ENCODE measurements at places on chromosomes 3 and 15. TPM values are rescaled to one million over a fixed set of nuclear protein-coding genes. Genes with fewer than 3 reads are reported as not detected.

DNA sequence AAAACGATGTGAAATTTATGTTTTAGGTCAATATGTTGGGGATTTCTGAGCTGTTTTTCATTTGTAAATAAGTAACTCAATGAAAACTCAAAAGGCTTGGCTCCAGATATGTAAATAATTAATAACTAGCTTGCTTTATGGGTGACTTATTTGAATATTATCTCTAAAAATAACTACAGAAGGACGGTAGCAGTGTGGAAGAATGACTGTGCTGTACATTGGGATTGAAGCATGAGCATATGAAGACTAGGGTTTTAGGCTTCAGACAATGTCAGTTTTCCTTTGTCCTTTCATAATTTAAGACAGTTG is 343.9 kb downstream of the GRM7 start:
- DNase-seq = no peak

- DNase-seq = no peak
These were observed 95.7 kb downstream of the NSUN3 start for GRCh38 chr3:94158512-94158911.

- DNase-seq = no peak
These were observed 469.6 kb upstream of the DPPA4 start for GRCh38 chr3:109806929-109807328.

DNA sequence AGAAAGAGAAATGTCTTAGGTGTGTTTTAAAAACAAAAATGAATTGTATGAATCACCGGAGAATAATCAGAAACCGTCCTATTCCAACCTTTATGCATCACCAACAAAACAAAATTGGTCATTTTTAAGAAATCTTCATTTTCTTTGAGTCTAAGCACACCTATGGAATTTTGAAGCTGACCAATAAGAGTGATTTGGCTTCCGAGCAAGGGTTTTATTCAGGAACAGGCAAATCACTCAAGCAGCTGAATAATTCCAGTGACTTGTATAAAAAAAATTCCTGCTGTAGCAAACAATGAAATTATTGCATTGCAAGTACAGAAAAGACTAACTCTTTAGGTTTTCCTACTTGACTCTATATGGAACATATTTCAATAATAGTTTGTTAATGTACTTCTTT is 83.8 kb upstream of the FNDC3B start:
- no peak for DNase-seq

GRCh38 chr3:58215317-58216025 is 4.7 kb upstream of the DNASE1L3 start:
- no peak for DNase-seq

DNA sequence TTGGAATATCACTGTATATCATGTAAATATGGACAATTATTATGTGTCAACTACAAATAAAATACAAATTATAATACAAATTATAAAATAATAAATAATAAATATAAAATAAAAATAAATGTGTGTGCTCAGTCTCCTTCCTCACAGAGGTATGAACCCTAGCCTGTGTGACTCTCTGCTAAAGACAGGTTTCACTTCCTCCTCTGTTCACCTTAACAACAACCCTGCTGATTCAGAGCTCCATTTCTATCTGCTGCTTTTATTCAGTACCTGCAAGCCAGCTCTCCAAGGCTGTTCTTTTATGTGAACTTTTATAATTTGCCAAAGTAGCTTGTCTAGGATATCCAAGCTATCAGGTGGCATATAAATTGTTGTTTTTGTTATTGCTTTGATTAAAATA is 610.7 kb upstream of the GRM7 start:
- no peak for DNase-seq

Gene TIPARP
- 17.8 TPM for total RNA-seq

Gene LSMEM2
- total RNA-seq = 33.0 TPM
